Activated CD4-positive, alpha-beta T cell treated with anti-CD3 and anti-CD28 coated beads for 36 hours (primary cell): ENCODE measurements at places on chromosomes 11 and 22. TPM values are rescaled to one million over a fixed set of nuclear protein-coding genes. Genes with fewer than 3 reads are reported as not detected.
A peak's percentile ranks its signal among the peaks of the same experiment; 100 is the strongest.

DNA sequence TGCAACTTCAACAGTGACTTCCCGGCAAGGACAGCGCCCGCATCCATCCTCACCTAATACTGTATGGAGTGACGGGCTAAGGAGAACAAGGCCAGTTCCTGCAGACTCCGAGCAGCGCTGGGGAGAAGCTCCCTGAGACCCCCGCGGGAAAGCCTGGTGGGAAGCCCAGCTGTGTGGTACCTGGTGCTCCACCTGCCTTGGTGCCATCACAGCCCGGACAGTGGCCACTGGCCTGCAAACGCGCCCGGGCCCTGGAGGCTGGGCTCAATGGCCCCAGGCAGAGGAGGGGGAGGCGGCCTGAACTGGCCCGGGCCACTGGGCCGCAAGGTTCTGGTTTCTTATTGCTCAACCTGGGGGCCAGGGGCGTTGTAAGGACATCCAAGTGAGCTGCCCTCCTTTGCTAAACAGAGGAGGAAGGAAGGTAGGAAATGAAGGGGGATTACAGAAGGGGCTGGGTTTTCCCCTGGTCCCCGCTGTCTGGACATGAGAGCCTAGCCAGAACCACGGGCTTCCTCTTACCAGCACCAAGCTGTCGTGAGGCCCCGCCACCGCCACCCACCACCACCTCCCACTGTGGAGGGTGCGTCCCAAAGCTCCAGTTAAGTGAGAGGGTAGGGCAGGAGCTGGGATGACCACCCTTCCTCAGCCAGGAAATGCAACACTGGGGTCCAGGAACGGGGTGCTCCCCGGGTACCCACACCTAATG is 8.5 kb upstream of the CDC42BPG start:
- no peak overlapping the region for H3K4me3 ChIP-seq
- no peaks in the 10 kb centered on the region for H3K27me3 ChIP-seq
- peaks cover 40% of the 10 kb centered on the region for H3K36me3 ChIP-seq
- peak overlapping the region; percentile 76 for H3K27ac ChIP-seq
- H3K4me1 ChIP-seq, result peaks cover 90% of the 10 kb centered on the region
- peak; percentile 29 for DNase-seq

GRCh38 chr11:96337541-96338431 is 5.2 kb downstream of the MAML2 start:
- peaks cover 67% of the 10 kb centered on the region for H3K36me3 ChIP-seq
- peaks cover 65% of the 10 kb centered on the region for H3K4me1 ChIP-seq
- H3K27me3 ChIP-seq, result no peaks in the 10 kb centered on the region
- H3K27ac ChIP-seq, result peak overlapping the region; percentile 95

Gene OR51B4
- not detected for total RNA-seq

DNA sequence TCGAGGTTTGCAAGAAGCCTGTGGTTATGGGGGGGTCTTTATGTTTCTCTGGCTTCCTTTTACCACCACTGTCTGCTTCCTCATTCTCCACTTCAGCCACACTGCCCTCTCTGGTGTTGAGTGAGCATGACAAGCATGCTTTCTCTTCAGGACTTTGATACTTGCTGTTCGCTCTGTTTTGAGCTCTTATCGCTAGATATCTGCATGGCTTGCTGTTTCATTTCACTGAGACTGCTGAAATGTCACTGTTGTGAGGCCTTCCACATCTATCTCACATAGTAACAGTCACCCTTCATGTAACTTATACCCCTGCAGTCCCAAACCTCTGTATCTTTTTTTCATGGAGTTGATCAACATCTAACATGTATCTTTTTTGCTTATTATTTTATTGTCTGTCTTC is 59.8 kb downstream of the TMEM135 start:
- peak; percentile 61 for DNase-seq
- no peak overlapping the region for H3K4me3 ChIP-seq
- no peaks in the 10 kb centered on the region for H3K27me3 ChIP-seq
- peaks cover 8% of the 10 kb centered on the region for H3K4me1 ChIP-seq
- peaks cover 23% of the 10 kb centered on the region for H3K36me3 ChIP-seq

- no peak overlapping the region for H3K27ac ChIP-seq
- no peak for DNase-seq
- H3K4me1 ChIP-seq, result no peaks in the 10 kb centered on the region
Measured at GRCh38 chr22:48396091-48396784, 1431.4 kb downstream of the BRD1 start.

Gene MRPL11
- total RNA-seq, result 120 TPM

Gene RBFOX2
- total RNA-seq, result 7.7 TPM

Gene PNPLA5
- not detected for total RNA-seq

DNA sequence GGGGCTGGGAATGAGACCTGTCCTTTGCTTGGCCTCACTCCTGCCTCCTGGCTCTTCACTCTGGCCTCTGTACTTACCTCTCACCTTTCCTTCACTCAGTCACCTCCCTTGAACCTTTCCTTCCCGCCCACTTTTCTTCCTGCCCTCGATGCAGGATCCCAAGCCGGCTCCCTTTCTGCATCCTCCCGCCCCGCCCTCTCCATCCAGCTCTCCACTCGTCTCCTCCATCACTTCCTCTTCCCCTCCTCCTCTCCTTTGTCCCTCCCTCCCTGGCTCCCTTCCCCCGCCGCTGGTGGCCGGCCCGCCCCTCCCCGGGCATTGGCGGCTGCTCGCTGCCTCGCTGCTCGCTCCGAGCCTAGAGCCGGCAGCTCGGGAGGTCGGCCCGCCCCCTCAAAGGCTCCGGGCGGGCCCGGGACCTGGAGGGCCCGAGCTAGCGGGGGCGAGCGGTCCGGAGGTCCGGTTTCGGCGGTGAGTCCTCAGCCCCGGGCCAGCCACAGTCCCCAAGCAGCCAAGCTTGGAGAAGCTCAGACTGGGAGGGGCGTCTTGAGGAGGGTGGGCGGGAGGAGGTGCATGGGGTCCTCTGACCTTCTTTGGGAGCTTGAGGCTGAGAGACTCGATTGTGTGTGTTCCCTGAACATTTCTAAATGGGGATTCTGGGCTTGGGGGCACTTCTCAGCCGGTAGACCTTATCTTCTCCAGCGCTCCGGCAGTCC is 13.8 kb downstream of the PHLDB1 start:
- peaks cover 8% of the 10 kb centered on the region for H3K27me3 ChIP-seq
- no peak overlapping the region for H3K27ac ChIP-seq
- peak overlapping the region; percentile 39 for H3K4me3 ChIP-seq
- peaks cover 12% of the 10 kb centered on the region for H3K4me1 ChIP-seq
- peak; percentile 56 for DNase-seq

DNA sequence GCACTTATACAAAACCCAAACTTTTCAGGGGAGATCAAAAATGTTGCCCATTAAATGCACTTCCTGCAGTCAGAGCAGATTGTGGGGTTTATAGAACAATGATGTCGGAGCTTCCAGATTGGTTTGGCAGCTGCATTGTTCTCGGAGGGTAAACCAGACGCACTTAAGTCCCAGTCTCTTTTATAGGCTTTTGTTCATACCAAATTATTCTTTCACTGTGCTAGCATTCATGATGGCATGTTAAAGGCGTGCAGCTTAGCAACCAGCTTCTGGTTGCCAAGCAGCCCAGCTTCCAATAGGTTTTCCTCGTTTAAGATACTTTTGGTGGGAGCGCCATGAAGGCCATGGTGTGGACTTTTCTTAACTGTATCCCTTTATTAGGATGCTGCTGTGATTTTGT is 40.9 kb downstream of the ZC3H12C start:
- no peaks in the 10 kb centered on the region for H3K36me3 ChIP-seq
- peaks cover 9% of the 10 kb centered on the region for H3K27me3 ChIP-seq
- DNase-seq, result no peak
- H3K27ac ChIP-seq, result no peak overlapping the region

DNA sequence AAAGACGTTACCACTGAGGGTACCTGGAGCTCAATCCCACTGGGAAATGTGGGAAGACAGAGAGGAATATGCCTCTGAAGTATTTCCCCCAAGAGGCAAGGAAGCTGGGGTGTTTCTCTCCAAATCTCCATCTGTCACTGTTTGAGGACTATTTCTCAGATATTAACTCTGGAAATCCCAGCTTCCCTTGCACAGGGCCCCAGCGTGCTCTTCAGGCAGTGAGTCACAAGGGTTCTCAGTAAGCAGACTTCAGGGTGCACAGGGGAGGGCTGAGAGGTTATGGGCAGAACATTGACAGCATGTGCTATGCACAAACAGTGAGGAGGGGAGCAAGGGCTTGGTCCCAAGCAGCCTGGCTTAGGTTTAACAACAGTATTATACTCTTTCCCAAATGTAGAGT is 60.9 kb upstream of the EED start:
- no peaks in the 10 kb centered on the region for H3K27me3 ChIP-seq
- H3K27ac ChIP-seq, result no peak overlapping the region
- no peak overlapping the region for H3K4me3 ChIP-seq
- H3K36me3 ChIP-seq, result peaks cover 2% of the 10 kb centered on the region

- H3K27ac ChIP-seq, result peak overlapping the region; percentile 76
- peak; percentile 30 for DNase-seq
- H3K27me3 ChIP-seq, result no peaks in the 10 kb centered on the region
- H3K4me1 ChIP-seq, result peaks cover 43% of the 10 kb centered on the region
- peak overlapping the region; percentile 82 for H3K4me3 ChIP-seq
Measured at GRCh38 chr11:119055901-119056300, 1.1 kb downstream of the HYOU1 start.

DNA sequence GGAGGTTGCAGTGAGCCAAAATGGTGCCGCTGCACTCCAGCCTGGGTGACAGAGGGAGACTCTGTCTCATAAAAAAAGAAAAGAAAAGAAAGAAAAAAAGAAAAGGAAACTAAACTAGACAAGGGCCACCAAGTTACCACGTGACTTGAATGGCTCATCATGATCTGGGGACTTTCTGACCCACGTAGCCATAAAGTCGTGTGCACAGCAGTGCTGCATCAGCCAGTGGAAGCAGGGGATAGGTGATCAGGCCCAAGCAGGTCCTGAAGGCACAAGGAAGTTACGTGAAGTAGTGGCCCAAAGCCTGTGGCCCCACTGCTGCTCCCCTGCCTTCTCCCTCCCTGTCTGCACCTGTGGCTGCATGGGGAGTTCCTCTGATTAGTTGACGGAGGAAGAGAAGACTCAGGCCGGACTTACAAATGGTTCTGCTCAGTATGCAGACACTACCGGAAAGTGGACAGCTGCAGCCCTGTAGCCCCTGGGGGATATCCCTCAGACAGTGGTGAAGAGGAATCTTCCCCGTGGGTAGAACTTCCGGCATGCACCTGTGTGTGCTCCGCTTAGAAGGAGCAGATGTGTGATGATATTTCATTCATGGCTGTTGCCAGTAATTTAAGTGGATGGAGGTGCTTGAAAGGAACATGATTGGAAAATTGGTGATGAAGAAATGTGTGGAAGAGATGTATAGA is 18.2 kb upstream of the CD81 start:
- no peak overlapping the region for H3K27ac ChIP-seq
- H3K27me3 ChIP-seq, result no peaks in the 10 kb centered on the region
- no peak overlapping the region for H3K4me3 ChIP-seq
- no peaks in the 10 kb centered on the region for H3K4me1 ChIP-seq
- H3K36me3 ChIP-seq, result no peaks in the 10 kb centered on the region

DNA sequence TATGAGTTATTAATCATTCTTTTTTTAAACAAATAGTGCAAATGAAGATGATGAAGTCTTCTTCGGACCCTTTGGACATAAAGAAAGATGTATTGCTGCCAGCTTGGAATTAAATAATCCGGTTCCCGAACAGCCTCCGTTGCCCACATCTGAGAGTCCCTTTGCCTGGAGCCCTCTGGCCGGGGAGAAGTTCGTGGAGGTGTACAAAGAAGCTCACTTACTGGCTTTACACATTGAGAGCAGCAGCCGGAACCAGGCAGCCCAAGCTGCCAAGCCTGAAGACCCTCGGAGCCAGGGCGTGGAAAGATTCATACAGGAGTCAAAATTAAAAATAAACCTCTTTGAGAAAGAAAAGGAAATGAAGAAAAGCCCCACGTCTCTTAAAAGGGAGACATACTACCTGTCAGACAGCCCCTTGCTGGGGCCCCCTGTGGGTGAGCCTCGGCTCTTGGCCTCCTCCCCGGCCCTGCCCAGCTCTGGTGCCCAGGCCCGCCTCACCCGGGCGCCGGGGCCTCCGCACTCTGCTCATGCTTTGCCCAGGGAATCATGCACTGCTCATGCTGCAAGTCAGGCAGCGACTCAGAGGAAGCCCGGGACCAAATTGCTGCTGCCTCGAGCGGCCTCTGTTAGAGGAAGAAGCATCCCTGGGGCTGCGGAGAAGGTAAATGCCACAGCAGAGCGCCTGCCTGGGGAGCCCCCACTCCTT is 11.8 kb downstream of the GTSE1 start:
- DNase-seq, result no peak
- H3K36me3 ChIP-seq, result peaks cover 32% of the 10 kb centered on the region
- H3K4me3 ChIP-seq, result no peak overlapping the region
- no peak overlapping the region for H3K27ac ChIP-seq
- H3K4me1 ChIP-seq, result peaks cover 4% of the 10 kb centered on the region
- H3K27me3 ChIP-seq, result no peaks in the 10 kb centered on the region

Gene ACTN3
- 0.27 TPM for total RNA-seq

DNA sequence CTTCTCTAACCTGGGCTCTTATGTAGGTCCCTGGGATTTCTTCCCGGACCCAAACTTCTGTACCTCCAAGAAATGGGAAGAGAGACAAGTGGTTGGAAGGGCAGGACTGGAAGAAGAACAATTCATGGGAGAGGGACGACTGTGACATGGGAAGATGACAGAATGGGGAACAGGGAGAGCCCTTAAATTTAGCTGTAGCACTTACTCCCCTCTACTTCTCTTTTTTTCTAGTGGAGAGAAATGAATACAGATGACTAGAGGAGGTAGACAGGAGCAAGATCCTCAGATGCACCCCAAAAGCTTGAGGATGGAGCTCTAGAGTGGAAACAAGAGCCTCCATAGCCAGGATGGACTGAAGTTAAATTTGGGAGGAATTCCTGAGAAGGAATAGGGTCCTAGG is 2.3 kb downstream of the RHOG start:
- no peak for DNase-seq
- H3K4me3 ChIP-seq, result peak overlapping the region; percentile 93
- no peaks in the 10 kb centered on the region for H3K27me3 ChIP-seq
- H3K36me3 ChIP-seq, result peaks cover 61% of the 10 kb centered on the region

Gene PLAAT5
- total RNA-seq, result not detected

DNA sequence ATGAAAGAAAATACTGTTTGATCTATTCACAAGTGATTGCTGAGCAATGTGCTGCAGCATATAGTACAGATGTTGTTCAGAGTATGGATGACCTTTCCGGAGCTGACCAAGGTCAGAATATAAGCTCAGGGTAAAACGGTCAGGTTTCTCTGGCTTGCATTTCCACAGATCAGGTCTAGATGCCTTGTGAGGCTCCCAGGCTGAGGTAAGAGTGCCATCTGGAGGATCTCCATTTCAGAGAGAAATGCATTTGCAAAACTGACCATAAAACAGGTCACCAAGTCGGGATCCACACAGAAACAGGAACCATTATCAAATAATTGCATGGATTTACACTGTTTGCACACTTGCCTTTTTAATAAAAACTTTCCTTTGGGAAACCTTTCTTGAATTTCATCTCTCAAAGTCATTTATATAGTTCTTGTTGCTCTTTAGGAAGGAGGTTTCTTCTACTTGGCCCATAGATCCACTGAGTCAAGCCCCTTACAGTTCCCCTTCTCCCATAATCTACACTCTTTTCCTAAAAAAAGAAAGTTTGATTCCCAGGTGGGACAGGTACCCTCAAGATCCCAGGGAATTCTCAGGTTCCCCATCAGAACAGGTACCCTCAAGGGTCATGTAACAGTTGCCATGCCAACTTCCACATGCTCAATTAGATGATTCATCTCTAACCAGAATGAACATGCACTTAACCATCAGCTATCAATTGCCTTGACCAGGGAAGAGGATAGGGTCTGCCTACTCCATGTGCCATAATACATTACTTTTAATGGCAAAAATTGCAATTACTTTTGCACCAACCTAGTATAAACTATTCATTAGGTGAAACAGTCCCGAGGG is 25.0 kb upstream of the TMPRSS5 start:
- no peak overlapping the region for H3K4me3 ChIP-seq
- H3K27ac ChIP-seq, result no peak overlapping the region
- H3K4me1 ChIP-seq, result peaks cover 1% of the 10 kb centered on the region
- no peaks in the 10 kb centered on the region for H3K27me3 ChIP-seq
